Hepatic stellate cell (primary cell): ENCODE measurements at places on chromosomes 16 and 17.

GRCh38 chr16:11484691-11485258 is 101.9 kb downstream of the LITAF start:
- peak; percentile 69 for DNase-seq

DNA sequence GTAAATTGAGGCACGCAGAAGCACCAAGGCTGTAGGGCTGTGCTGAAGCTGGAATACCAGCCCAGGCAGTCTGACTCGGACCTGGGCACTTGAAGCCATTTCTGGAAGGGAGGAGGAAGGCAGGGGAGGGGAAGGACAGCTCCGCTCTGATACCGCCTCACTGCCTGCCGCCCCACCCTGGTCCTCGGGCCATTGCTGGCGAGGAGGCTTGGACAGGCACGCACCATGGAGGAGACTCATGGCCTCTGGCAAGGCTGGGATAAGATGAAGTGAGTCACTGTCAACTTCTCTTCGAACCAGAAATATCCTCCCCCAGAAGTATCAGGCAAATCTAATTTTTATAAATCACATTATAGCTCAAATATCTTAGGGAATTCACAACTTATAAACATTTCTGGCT is 81.3 kb downstream of the SDK2 start:
- no peak for DNase-seq

DNA sequence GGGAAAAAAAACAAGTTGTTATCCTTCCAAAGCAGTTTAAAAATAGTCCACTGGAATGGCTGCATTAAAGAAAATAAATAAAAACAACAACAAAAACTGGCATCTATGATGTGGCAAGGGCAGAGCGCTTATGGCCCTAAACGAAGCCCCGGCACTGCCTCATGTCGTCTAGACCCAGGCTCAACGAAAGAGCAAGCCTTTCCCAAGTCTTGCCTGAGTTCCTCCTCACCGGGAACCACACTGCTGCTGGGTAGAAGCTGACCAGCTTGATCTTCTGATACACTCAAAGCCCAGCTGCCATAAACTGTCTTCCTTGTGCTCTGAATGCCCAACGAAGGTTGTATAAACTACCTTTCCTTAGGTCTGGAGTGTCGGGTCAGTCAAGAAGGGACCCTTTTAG is 37.0 kb downstream of the NDEL1 start:
- no peak for DNase-seq

- DNase-seq: no peak
Observed at GRCh38 chr16:56710181-56710737, 19.7 kb upstream of the NUP93 start.

DNA sequence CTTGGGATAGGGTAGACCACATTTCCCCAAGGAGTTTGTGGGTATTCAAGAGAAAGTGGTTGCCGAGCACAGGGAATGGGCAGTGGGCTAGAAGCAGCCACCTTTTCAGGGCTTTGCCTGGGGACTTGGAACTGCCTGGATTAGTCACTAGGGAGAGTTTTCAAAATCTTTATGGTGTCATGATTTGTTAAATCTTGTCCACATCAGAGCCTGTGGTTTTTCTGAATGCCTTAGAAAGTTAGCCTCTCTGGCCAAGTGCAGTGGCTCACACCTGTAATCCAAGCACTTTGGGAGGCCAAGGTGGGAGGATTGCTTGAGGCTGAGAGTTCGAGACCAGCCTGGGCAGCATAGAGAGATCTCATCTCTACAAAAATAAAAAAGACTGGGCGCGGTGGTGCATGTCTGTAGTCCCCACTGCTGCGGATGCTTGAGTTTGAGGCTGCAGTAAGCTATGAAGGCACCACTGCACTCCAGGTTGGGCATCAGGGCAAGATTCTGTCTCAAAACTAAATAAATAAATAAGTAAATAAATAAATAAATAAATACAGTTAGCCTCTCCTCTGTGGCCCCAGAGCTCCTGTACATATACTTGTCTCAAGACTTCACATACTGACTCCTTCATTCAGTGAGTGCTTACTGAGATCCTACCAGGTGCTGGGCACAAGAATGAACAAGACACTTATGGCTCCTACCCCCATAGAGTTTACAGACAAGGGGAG is 76.3 kb upstream of the HNF1B start:
- no peak for DNase-seq

- no peak for DNase-seq
Observed at GRCh38 chr16:87418644-87419043, 26.5 kb downstream of the MAP1LC3B start.

DNA sequence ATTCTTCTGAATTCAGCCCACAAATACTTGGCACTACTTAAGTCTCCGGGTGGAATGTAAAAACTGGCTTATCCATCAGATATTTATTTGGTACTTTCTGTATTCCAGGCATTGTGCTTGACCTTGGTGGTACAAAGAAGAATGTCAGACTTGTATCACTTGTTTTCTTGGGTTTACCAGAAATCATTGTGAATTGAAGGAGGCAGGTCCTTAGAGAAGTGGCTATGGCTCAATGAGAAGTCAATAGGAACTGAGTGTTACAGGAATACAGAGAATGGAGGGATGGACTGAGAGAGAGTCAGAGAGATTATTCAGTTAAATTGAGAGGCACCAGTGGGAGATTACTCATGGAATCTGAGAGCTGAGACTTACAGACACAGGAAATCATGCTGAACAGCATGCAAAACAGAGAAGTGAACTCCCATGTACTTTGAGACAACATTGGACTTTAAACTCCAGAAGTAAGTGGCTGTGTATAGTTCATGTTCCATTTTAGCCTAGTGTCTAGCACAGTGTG is 704.1 kb downstream of the CDH11 start:
- no peak for DNase-seq

DNA sequence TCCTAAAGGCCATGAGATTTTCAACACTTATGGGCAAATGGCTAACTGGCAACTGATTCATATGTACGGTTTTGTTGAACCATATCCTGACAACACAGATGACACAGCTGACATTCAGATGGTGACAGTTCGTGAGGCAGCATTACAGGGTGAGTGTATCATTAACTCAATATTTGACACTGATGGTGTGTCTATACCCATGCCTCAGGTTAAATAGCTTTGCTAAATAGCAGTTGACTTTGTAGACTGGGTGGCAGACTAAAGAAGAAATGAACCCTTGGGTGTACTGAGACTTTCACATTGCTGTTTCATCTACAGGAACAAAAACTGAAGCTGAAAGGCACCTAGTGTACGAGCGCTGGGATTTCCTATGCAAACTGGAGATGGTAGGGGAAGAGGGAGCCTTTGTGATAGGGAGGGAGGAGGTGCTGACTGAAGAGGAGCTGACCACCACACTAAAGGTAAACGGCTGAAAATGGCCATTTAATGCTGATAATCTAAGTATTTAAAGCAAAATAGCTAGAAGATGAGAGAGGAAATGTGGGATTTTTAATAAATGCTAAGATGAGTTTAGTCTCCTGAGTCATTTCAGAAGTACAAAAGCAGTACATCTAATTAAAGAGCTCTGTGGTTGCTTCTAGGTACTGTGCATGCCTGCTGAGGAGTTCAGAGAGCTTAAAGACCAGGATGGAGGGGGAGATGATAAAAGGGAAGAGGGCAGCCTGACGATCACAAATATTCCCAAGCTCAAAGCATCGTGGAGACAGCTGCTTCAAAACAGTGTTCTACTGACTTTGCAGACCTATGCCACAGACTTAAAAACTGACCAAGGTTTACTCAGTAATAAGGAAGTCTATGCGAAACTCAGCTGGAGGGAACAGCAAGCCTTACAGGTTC is 3.0 kb downstream of the SETD6 start:
- DNase-seq: no peak

DNA sequence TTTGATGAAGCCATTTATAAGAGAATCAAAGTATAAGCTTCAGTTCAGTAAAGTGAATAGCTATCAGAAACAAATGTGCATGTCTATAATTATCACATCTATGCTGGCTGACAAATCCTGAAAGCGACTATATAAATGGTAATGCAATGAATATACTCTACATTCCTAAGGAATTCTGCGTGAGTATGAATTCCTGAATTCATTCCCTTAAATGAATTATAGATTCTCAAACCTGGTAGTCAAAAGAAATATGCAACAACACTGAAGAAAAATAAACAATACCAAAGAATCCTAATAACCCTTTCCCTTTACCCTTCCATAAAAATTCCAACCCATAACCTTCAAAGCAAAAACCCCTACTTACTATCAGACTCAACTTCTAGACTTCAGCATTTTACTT is 416.6 kb upstream of the PMFBP1 start:
- no peak for DNase-seq

- DNase-seq: no peak
Observed at GRCh38 chr17:19719355-19720209, 3.2 kb upstream of the SLC47A2 start.

DNA sequence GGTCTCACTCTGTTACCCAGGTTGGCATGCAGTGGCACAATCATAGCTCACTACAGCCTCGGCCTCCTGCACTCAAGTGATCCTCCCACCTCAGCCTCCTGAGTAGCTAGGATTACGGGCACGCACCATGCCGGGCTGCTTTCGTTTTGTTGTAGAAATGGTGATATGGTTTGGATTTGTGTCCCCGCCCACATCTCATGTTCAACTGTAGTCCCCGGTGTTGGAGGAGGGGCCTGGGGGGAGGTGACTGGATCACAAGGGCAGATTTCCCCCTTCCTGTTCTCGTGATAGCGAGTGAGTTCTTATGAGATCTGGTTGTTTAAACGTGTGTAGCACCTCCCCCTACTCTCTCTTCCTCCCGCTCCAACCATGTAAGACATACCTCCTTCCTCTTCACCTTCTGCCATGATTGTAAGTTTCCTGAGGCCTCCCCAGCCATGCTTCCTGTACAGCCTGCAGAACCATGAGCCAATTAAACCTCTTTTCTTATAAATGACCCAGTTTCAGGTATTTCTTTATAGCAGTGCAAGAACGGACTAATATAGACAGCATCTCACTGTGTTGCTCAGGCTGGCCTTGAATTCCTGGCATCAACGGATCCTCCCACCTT is 6.0 kb downstream of the PDZD9 start:
- DNase-seq: no peak

- no peak for DNase-seq
Observed at GRCh38 chr17:40497695-40498094, 3.7 kb downstream of the TNS4 start.

- DNase-seq: no peak
Observed at GRCh38 chr17:65920996-65921395, 270.9 kb downstream of the CEP112 start.

GRCh38 chr17:78238823-78239488 is 7.5 kb downstream of the TMEM235 start:
- DNase-seq: no peak

GRCh38 chr16:56728027-56728426 is 1.9 kb upstream of the NUP93 start:
- DNase-seq: no peak

DNA sequence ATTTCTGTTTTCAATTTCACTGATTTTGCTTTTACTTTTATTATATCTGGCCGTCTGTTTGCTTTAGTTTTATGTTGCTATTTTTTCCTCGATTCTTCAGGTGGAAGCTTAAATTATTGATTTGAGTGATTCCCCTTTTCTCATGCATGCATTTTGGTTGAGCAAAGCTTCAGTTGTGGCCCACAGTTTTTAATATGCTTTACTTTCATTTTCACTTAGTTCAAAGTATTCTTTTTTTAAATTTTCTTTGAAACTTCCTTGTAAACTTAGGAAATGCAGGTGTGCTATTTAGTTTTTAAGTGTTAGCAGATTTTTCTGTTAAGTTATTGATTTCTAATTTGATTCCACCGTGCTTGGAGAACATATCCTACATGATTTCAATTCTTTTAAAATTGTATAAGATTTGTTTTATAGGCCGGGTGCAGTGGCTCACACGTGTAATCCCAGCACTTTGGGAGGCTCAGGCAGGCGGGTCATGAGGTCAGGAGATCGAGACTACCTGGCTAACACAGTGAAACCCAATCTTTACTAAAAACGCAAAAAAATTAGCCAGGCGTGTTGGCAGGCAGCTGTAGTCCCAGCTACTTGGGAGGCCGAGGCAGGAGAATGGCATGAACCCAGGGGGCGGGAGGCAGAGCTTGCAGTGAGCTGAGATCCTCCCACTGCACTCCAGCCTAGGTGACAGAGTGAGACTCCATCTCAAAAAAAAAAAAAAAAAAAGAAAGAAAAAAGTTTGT is 531.2 kb downstream of the KIF2B start:
- no peak for DNase-seq

DNA sequence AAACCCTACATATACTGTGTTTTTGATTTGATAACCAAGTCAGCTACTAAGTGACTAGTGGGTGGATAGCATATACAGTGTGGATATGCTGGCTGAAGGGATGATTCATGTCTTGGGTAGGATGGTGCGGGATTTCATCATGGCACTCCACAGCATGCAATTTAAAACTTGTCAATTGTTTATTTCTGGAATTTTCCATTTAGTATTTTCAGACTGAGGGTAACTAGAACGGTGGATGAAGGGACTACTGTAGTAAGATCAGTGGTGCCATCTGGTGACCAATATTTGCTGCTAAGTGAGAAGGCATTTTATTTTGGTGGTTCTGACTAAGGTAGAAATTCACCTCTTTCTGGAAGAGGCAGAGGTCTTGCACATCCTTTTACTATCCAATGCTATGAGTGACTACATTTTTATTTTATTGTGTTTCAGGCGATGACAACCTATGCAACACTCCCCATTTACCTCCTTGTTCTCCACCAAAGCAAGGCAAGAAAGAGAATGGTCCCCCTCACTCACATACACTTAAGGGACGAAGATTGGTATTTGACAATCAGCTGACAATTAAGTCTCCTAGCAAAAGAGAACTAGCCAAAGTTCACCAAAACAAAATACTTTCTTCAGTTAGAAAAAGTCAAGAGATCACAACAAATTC is 3.1 kb downstream of the CDC6 start:
- peak; percentile 69 for DNase-seq

DNA sequence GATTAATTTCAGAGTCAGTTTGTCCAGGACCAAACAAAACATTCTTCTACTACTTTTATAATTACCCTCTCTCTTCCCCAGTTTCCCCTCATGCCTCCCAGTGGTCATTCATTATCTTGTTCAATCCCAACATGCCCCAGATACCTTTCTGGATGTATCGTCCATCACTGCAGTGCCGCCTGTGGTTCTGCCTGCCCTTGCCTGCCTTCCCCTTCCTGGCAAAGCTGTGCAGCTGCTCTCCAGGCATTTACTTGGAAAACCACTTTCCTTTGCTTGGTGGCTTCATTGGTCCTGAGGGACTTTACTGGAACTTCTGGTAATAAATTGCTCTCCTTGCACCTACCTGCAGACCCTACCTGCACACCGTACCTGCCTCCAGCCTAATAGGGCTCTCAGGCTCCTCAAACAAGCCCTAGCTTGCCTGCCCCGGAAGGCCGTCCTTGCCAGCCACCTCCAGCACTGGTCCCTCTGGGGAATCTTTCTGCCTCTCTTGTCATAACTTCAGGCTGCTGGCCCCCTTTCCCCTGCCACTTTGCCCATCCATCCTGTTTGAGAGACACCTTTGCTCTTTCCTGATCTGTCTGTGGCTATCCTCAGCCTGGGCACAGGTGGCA is 19.5 kb upstream of the MSI2 start:
- no peak for DNase-seq

GRCh38 chr17:46876353-46876887 is 25.0 kb downstream of the WNT9B start:
- DNase-seq: no peak
